ENCODE measurements at places on chromosomes 1 and 21.

GRCh38 chr1:2606881-2607621 lies 20.5 kb downstream of the PRXL2B start:
- DNase-seq, result no peak

DNA sequence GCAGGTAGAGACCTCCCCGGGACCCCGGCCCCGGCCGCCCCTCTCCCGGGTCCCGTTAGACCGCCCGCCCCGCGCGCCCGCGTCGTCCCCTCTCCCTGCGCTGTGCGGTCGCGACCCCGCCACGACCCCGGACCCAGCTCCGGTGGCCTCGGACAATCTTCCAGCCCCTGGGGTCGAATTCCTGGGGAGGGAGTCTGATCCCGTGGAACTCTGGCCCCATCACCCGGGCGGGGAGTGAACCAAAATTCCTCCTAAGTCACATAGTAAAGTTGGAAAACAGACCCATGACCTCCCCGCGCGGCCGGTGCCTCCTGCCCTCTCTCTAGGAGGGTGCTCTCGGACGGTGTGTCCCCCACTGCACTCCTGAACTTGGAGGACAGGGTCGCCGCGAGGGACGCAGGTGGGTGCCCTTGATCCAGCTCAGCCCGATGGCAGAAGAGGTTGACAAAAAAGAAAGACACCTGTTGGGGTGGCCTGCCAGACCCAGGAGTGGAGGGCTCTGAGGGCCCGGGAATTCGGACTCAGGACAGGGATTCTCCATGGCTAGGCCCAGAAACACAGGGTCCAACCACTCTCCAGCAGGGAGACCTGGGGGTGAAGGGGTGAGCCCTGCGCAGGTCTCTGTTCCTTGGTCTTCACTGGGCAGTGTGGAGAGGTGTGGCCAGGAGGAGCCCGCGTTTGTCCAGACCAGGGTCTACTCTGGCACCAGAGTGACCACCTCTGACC lies 451 bp downstream of the ADAMTSL4 start:
- no peak for DNase-seq

- DNase-seq, result no peak
These were observed 525.5 kb downstream of the MATN1 start for GRCh38 chr1:30197639-30198450.

- no peak for DNase-seq
These were observed 103.4 kb downstream of the ZBTB18 start for GRCh38 chr1:244154508-244154871.

- no peak for DNase-seq
These were observed 36.1 kb downstream of the RUNX3 start for GRCh38 chr1:24894002-24894401.

Measured in CD4-positive, alpha-beta T cell (primary cell).